EH (cell line): ENCODE measurements at places on chromosomes 7 and 10.
A peak's percentile ranks its signal among the peaks of the same experiment; 100 is the strongest.

DNA sequence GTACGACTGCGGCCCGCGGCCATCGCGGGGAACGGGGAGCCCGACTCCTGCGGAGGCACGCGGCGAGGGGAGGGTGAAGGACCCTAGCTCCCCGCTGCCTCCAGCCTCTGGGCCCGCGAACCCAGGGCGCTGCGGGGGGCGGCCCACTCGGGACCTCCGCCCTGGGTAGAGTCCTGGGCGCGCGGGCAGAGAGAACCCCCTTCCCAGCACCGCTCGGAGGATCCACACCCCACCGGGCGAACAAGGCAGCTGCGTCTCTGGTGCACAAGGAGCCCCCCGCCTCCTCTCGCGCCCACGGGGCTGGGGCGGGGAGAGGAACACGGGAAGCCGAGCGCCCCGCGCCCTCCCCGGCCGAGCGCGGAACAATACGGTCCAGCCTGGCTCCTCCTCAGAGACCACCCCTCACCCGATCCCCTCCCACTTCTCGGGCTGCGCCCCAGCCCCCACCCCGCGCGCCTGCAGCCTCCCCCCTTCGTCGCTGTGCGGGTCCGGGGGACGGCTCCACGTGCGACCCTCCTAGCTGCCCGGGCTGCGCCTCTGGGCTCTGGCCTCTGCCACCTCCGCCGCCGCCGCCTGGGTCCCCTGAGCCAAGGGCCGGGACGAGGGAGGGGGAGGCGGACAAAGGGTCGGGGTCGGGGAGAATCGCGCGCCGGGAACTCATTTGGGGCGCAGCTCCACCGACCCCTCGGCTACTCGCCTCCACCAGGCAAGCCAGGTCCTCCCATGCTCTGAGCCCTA is at the start of gene WDR86:
Gene WDR86 (minus strand): TSS at position 372 of the 738 bp plus-strand sequence. CDS start 449 bp downstream, outside the sequence.
- DNase-seq = no peak

- DNase-seq = no peak
These were observed 90.7 kb downstream of the CELF2 start for GRCh38 chr10:11108356-11108755.

GRCh38 chr7:131381069-131381838 is 53.6 kb downstream of the MKLN1 start:
- peak; percentile 70 for DNase-seq

- peak; percentile 26 for DNase-seq
These were observed 51.7 kb upstream of the ADAM12 start for GRCh38 chr10:126439942-126440341.

DNA sequence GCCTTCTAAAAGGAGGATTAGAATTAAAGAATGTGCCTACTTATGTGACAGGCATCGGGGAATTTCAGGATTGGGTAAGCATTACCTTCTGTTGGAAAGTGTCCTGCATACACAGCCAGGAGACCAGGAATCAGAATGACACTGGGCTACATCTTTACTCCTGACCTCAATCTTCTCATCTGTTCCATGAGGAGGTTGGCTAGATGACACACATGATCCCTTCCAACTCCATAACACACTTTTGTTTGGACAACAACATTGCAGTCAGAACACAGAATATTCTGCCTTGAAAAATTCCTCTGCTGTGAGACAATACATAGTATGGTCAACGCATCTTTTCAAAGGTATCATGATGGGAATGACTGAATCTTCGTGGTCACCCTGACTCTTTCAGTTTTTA is 1281.2 kb upstream of the SORCS1 start:
- DNase-seq = no peak

- peak; percentile 62 for DNase-seq
These were observed 107.5 kb downstream of the REEP3 start for GRCh38 chr10:63628526-63629362.

DNA sequence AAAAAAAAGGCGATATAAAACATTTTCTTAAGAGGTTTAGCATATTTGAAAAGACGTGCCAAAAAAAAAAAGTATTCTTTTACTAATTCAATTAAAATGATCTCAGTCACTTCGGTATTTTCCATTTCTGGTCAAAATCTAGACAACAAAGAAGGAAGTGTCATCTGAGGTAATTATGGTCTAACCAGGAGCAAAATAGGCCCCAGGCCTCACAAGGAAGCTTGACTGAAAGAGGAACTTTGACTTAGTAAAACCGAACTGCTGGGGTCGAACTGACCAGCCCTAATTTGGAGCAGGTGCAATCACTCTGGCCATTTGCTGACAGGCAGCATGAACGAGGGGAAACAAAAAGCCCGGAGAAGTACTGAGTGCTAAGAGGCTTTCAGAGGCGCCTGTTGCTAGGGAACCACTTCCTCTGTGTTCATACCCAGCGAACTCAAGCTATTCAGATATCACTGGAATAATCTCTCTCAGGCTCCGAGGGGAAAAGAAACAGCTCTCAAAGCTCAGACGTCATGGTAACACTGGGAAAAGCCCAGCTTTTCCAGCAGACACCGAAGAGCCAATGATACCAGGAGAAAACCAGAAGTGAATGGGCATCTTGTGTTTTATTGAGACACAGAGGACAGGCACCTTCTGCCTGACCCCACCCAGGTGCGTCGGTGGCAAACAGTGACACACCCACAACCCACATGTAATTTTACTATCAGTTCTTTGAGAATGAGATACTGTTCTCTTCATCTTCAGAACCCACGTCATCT is 126.5 kb downstream of the FAM107B start:
- peak; percentile 81 for DNase-seq

DNA sequence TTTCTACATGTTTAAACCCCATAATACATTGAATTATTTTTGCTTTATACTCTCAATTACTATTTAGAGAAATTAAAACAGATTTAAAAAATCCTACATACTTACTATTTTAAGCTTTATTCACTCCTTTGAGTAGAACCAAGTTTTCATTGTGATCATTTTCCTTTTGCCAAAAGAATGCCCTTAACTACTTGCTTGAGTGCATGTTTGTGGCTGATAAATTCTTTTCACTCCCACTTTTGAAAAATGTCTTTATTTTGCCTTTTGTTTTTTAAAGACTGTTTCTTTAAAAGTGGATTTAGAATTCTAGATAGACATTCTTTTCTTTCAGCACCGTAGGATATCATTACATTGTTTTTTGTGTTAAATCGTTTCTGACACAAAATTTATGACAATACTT is 22.3 kb upstream of the AGR3 start:
- DNase-seq = peak; percentile 43

DNA sequence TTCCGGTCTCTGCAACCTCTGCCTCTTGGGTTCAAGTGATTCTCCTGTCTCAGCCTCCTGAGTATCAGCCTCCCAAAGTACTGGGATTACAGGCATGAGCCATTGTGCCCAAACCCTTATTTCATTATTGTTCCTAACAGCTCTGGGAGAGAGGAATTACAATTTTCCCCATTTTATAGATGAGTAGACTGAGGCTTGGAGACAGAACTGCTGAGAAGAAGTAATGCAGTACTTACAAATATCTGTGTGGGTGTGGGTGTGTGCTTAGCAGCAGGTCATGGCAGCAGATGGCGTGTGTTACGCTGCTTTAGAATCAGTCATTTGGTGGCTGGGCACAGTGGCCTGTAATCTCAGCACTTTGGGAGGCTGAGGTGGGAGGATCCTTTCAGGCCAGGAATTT is 7.4 kb downstream of the PRKRIP1 start:
- no peak for DNase-seq

DNA sequence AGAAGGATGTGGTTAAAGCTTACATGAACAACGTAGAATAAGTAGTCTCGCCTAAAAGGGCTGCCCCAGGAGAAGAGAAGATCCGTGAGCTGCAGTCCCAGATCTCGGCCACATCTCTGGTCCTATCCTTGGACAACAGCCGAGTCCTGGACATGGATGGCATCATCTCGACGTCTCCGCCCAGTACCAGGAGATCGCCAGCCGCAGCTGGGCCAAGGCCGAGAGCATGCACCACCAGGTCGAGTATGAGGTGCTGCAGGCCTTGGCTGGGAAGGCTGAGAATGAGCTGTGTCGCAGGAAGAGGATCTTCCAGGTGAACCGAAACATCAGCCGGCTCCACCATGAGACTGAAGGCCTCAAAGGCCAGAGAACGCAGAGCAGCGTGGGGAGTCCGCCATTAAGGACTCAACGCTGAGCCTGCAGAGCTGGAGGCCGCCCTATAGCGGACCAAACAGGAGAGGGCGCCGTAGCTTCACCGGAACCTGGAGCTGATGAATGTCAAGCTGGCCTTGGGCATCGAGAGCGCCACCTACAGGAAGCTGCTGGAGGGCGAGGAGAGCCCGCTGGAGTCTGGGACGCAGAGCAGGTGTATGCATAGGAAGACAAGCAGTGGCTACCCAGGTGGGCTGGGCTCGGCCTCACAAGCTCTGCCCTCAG is 22.2 kb downstream of the LIPK start:
- DNase-seq = peak; percentile 5

- DNase-seq = peak; percentile 18
These were observed 13.6 kb downstream of the POR start for GRCh38 chr7:75928568-75928914.

GRCh38 chr7:70479153-70480021 is 652.6 kb upstream of the GALNT17 start:
- DNase-seq = no peak

DNA sequence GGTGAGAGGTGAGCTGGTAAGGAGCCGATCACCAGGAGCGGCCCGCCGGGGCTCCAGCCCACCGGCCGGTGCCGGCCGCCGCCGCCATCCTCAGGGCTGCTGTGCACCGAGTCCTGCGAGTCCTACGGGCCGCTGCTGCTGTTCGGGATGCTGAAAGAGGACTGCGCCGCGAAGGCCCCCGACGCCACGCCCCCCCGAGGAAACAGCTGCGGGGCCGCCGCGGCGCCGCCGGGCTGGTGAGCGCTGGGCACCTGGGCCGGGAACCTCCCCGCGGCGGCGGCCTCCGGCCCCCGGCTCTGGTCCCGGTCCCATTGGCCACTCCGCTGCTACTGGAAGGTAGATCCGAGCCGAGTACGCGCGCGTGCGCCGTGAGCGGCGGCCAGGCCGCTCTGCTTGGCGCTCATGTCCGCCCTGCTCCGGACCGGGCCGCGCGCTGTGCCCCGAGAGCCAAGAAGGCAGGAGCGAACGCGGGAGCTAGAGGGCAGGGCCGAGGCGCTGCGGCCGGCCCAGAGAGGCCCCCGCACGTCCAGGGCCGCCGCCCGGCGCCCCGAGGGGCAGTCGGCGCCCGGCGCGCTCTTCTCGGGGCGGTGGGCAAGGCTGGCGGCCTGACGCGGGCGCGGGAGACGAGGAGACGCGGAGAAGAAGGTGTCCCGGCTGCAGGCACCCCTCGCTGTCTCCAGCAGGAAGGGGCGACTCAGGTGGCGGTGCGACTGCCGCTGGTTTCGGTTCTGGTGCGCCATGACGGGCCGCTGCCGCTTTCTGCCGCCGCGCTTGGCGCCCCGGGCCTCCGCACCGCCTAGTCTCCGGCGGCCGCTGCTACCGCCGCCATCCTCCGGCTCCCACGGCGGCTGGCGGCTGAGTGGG is 121.3 kb upstream of the WIPF3 start:
- DNase-seq = peak; percentile 77

DNA sequence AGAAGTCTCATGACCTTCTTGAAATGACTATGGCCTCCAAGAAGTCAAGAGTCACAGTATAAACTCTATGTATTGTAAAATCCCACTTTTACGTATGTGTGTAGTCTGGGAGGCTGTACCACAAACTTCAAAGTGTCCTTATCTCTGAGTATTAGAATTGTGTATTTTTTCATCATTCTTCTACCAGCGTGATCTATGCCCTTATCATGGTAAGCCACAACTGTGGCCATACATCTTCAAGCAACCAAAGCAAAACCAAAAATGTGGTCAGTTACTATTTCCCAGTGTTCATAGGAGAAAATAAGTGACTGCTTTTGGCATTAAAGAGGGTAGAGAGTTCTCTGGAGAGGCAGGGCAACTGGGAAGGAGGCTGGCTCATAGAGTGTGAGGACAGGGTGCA is 42.8 kb downstream of the SPOCK2 start:
- no peak for DNase-seq

DNA sequence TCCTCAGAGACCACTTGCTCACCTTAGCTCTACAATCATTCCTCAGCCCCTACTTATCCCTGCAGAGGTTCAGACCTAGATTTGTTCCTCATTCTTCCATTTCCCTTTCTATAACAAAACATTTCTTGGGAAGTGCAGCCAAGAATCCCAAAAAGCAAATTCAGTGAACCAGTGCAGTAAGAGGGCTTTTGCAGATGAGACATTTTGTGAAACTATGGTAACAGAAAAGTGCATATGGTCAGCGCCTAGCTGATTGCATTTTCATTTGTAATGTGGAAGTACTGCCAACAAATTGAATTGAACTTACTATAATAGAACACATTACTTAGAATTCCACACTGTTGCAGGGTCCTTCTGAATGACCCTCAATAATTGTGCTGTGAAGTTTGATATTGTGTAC is 18.6 kb downstream of the AGMO start:
- no peak for DNase-seq

DNA sequence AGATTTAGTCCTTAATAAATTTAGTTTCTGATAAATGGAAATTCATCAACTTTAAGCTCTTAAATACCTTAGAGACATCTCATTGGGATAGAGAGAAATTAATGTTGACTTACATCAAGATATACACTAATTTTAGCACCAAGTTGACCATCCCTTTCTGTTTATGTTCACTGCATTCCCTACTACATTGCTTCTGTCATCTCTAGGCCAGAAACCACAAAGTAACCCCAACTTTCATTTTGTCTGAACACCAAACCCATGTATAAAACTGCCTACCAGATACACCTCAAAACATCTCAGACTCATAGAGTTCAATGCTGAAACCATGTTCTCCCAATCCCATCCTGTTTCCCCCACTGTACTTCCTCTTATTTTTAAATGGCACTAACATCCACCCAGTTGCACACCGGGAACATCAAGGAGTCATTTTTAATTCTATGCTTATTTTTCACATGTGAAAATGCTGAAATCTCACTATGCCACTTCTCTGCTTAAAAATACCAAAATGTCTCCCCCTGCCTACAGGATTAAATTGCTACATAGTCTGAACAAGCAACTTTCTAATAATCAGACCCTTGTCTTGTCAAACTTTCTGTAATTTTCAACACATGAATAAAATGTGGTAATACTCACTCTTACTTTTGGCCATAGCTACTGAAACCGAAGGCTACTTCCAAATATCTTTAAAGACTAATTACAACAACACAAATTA is 201.6 kb downstream of the SEMA3D start:
- peak; percentile 44 for DNase-seq

DNA sequence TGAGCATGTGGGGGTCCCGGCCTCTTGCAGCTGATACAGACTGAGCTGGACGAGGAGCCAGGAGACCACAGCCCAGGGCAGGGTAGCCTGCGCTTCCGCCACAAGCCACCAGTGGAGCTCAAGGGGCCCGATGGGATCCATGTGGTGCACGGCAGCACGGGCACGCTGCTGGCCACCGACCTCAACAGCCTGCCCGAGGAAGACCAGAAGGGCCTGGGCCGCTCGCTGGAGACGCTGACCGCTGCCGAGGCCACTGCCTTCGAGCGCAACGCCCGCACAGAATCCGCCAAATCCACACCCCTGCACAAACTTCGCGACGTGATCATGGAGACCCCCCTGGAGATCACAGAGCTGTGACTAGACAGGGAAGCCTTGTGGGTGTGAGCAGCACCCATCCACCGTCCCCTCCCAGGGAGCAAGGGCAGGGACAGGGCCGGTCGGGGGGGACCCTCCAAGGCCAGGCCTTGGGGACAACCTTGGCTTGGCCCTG is 36.1 kb downstream of the PSAP start:
- no peak for DNase-seq

- DNase-seq = peak; percentile 23
These were observed 110.1 kb downstream of the CDK14 start for GRCh38 chr7:90706072-90706716.

GRCh38 chr7:104873401-104873800 is 140.6 kb upstream of the KMT2E start:
- no peak for DNase-seq

- no peak for DNase-seq
These were observed 57.0 kb downstream of the STK32C start for GRCh38 chr10:132250481-132251475.
